Stimulated activated memory B cell treated with anti-CD40 and anti-IgM and Interleukin-4, amounts not matched to agents 10 μg/mL and 1 μg/mL and 100 μg/mL, for 72 hours (primary cell): ENCODE measurements at places on chromosomes 6 and 20.

DNA sequence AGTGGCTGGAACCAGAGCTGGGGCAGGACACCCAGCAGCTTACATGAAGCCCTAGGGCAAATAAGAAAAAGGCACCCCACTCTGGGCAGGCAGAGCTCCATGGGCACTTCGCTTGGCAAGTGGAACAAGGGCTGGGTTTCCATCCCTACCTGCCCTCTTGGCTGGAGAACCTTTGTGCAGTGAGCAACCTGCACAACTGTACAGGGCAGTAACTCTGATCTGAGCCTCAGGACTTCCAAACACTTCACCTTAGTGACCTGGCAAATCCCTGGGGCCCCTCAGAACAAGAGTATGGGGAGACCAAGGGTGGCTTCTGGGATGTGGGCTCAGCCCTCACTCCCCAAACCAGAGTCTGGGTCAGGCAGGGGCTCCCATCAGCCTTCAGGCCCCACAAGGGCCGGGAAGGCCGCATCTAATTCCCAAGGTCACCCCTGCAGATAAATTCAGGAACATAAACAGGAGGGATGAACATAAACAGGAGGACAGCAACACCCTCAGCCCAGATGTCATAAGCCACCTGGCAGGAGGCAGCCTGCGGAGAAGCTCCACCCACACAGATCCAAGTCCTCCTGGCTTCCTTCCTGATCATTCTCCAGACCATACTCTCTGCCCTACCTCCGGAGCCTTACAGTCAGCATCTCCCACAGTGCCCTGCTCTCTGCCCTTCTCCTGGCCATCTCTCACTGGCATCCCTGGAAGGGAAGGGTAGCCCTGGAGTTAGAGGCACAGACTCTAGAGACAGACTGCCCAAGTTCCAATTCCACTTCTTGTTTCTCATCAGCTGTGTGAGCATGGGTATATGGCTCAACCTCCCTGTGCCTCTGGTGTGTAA is 37.5 kb downstream of the HNF4A start:
- ATAC-seq, result no peak

DNA sequence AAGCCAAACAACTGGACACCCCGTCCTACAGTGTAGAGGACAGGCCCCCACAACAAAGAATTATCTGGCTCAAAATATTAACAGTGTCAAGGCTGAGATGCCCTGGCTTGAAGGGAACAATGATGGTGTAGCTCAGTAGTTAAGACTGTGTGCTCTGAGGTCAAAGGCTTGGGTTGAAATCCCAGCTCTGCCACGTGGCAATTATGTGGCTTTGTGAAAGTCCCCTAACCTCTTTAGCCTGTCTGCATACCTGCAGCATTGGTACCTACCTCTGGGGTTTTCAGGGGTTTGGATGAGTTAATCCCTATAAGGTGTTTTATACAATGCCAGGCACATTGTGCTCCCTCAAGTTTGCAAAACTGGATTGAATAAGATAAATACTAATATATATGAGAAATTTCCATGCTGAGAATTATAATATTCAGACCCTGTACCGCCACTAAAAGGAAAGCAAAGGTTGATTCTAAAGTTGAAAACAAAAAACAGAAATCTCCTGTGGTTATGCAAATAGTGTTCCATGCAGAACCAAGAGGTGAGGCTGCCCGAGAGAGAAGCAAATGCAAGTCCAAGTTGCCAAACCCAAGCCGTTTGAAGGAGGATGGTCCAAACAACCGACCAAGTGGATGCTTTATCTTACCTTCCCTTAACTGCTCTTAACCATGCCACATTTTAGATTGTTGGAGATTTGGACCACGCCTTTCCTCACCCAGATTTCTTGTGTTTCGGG is 199.8 kb downstream of the NFATC2 start:
- no peak for ATAC-seq

DNA sequence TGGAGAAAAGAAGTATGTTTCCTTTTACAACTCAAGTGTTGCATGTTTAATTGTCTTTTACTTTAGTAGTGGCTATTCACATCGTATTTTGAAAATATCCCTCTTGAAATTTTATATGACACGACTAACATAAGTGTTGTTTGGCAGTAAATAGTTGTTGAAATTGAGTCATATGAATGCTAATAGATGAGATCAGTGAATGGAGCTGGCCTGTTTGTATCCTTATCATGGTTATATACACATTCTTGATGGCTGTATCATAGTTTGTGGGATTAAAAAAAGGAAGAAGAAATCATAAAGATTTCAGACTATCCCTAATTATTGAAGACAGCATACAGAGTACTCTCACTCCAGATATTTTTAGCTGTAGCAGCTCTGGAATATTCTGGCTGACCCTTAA is 8.2 kb upstream of the RAE1 start:
- ATAC-seq, result no peak

DNA sequence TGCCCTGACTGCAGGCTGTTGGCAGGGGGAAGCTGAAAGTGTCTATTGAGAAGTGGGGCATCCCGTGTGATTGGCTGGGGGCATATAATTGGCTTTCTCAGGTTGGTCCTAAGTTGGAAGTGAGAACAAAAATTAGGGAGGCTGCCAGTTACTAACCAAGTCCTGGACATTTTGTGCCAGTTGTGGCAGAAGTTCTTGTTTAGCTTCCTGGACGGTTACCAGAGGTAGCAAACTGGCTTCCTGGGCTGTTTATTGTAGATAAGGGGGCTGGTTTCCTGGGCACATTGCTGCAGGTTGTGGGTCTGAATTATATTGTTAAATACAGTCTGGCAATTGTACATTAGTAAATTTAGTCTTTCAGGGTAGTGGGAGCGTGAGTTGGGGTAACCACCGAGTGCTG is 50.6 kb upstream of the SLC2A12 start:
- no peak for ATAC-seq

- no peak for ATAC-seq
Observed at GRCh38 chr20:45304464-45304999, 2.1 kb upstream of the RBPJL start.

- ATAC-seq, result no peak
Observed at GRCh38 chr6:144777249-144777648, 492.1 kb downstream of the UTRN start.

DNA sequence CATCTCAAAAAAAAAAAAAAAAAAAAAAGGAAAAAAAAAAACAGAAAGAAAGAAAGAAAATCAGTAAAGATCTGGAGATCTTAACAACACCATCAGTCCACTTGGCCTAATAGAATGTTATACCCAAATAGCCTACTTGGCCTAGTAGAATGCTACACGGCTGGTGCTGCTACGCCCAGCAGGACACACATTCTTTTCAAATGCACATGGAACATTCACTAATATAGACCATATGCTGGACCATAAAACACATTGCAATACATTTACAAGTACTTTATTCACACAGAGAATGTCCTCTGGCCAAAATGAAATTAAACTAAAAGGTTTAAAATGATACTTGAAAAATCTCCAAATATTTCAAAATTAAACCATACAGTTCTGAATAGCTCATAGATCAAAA is 80.0 kb upstream of the TNFAIP3 start:
- no peak for ATAC-seq

DNA sequence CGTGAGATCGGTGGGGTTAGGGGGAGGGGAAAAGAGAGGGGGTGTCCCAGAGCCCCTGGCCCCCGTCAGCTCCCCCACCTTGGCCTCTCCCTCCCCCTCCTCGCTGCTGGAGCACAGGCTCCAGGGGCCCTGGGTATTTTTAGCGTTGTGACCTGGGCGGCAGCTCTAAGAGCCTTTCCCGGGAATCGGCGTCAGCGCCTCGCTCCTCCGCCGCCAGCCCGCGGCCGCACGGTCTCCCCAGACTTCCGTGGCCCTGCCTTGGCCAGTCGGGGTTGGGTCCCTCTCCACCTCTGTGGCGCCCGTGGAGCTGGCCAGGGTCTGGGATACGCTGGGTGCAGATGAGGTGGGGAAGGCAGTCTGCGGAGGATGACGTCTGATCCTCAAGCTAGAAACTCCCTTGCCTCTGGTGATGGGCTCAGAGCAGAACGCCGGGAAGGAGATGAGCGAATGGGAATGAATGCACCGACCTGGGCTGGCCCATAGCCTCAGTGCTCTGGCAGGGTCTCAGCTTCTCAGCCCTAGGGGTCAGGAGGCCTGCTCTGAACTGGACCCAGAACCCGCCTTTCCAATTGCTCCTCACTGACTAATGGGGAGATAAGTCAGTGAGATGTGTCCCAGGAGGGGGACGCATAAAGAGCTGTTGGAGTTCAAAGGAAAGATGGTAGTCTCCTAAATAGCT is 883 bp upstream of the DBNDD2 start:
- peak; percentile 2 for ATAC-seq

DNA sequence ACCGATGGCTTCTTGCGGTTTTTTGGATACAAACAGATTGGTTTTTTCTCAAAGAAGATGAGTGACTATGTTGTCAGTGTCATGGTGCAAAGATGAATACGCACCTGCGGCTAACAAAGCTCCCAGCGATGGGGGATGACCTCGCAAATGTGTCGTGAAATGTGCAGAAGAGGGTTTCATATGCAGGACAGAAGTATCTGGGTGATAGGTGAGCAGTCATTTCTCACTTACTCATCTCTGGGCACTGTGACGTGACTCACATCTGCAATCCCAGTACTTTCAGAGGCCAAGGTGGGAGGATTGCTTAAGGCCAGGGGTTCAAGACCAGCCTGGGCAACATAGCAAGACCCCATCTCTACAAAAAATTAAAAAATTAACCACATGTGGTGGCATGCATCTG is 216.3 kb downstream of the ERMARD start:
- no peak for ATAC-seq

- no peak for ATAC-seq
Observed at GRCh38 chr6:98670045-98670746, 164.2 kb upstream of the POU3F2 start.

DNA sequence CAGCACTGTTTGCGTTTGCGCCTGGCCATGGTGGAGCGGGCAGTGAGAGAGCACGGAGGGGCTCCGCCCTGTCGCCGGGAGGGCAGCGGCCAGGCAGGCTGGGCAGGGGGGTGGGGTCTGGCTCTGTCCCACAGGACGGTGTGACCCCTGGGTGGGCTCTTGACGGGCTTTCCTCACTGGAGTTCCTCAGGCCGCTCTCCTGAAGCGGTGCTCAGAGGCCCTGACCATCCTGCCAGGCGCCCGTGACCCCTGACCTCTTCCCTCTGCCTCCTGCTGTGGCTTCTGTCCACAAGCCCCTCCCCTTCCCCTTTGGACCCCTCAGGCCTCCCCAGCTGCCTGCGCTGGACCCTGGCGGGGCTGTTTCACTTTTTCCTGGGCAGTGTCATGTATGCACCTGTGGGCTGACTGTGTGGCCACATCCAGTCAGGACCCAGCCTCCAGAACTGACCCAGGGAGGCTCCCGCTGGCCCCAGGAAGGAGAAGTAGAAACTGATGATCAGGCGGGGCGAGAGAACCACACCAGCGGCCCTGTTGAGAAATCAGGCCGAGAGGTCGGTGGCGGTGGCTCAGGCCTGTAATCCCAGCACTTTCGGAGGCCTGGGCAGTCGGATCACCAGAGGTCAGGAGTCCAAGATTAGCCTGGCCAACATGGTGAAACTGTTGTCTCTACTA is 1.2 kb downstream of the OGFR start:
- no peak for ATAC-seq

DNA sequence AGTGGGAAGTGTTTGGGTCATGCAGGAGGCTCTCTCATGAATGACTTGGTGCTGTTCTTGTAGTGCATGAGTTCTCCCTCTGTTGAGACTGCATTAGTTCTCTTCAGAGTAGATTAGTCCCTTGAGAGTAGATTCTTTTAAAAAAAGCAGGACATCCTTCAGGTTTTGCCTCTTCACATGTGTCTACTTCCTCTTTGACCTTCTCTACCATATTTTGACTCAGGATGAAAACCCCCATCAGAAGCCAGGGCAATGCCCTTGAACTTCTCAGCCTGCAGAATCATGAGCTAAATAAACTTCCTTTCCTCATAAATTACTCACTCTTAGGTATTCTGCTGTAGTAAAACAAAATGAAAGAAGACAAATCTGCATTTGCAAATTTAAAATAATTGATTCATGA is 170.3 kb downstream of the CD109 start:
- ATAC-seq, result peak; percentile 48

GRCh38 chr6:156719720-156720563 is 57.2 kb upstream of the ARID1B start:
- ATAC-seq, result peak; percentile 93

DNA sequence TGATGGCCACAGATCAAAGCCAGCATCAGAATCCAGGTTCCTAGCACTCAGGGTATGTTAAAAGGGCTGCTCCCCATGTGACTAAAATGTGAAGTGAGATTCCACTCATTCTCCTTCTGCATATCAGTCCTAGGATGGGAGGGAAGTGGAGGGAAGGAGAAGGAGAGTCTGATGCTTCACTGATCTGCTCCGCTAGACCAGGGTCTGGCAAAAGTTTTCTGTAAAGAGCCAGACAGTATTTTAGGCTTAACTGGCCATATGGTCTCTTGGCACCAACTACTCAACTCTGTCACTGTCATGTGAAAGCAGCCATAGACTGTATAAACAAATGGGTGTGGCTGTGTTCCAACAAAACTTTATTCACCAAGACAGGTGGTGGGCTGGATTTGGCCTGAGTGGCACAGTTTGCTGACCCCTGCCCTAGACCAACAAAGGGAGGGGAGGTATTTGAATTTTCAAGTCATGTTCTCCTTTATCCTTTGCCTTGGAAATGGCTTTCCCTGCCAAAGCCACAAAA is 22.6 kb downstream of the GHRH start:
- no peak for ATAC-seq

- ATAC-seq, result no peak
Observed at GRCh38 chr20:53725575-53725970, 131.9 kb upstream of the ZNF217 start.

- ATAC-seq, result no peak
Observed at GRCh38 chr6:122620902-122621301, 10.7 kb downstream of the PKIB start.

DNA sequence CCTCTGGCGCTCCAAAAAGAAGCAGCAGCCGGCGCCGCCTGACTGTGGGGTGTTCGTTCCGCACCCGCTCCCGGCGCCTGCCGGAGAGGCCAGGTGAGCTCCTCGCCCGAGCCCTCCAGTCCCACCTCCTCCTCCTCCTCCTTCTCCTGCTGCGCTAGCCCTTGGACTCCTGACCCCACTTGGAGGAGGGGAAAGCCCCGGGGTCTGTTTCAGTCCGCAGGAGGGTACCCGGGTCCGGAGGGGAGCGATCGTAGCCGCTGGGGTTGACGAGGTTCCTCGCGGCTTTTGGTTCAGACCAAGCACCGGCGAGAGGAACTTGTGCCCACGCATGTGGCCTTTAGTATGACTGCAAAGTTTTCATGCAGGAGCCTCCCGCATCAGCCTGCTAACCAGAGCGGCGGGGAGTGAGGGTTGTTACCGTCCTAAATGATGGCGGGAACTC is 493 bp downstream of the CRYBG1 start:
- ATAC-seq, result peak; percentile 81

DNA sequence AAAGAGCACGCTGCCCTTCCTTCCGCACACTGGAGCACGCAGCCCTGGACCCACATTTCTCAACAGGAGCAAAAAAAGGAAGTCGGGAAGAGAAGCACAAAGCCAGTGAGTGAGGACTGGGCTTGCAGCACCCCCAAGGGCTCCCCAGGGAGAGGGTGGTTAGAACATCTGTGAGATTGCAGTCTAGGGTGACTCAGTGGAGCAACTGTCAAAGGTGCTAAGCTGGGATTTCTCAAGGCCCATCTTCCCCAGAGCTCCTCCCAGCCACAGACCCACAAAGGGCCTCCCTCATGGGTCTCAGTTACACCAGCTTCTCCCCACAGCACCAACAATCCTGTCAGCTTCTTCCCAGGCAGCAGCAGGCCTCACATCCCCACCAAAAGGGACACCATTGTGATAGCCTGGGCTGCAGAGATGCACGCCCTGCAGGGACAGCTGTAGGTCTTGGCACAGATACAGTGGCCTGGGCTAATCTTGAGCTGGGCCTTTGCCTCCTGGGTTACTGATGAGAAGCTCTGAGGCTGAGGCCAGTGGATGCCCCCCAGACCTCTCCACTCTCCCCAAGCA is 39.6 kb upstream of the CD93 start:
- no peak for ATAC-seq

GRCh38 chr6:157879873-157880254 is 56.8 kb downstream of the SNX9 start:
- ATAC-seq, result no peak
